NCI-H460 (cell line): ENCODE measurements at places on chromosomes 12 and 14. TPM values are rescaled to one million over a fixed set of nuclear protein-coding genes. Genes with fewer than 3 reads are reported as not detected.

The FGF6 gene
- not detected in 2 replicates for total RNA-seq

The FZD10 gene
- not detected in 2 replicates for total RNA-seq

DNA sequence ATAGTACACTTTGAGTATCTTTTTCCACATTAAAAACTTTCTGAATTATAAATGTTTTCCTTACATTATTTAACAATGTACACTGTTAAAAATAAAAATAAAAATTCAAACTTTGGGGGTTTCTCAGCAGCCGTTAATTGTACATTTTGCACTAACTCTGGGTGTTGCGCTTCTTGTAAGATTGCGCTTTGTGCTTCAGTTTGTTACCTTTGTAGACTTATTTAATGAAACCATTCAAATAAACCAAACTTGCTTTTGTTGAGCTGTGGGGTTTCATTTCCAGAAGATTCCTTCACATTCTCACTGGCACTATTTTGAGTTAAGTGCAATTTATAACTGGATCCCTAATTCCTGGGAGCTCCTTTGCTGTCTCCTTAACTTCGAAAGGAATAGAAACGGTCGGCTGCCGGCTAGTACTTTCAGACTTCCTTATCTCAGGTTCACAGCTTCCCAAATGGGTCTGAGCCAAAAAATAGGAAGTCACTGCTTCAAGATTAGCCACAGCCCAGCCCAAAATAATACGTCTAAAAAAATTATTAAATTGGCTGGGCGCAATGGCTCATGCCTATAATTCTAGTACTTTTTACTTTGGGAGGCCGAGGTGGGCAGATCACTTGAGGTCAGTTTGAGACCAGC lies 38.2 kb downstream of the RAD52 start:
- DNase-seq, result no peak

The STAB2 gene
- not detected in 2 replicates for total RNA-seq

GRCh38 chr12:64819816-64820402 lies 4.5 kb upstream of the TBC1D30 start:
- no peak for DNase-seq
